Astrocyte of the spinal cord (primary cell): ENCODE measurements at places on chromosomes 5 and 9.

GRCh38 chr5:73858776-73859175, 232.8 kb downstream of the ARHGEF28 start:
- no peak for DNase-seq

GRCh38 chr5:16574789-16575721, 41.7 kb downstream of the RETREG1 start:
- peak; percentile 92 for DNase-seq

- no peak for DNase-seq
Observed at GRCh38 chr9:130490981-130491380, 46.2 kb downstream of the ASS1 start.

DNA sequence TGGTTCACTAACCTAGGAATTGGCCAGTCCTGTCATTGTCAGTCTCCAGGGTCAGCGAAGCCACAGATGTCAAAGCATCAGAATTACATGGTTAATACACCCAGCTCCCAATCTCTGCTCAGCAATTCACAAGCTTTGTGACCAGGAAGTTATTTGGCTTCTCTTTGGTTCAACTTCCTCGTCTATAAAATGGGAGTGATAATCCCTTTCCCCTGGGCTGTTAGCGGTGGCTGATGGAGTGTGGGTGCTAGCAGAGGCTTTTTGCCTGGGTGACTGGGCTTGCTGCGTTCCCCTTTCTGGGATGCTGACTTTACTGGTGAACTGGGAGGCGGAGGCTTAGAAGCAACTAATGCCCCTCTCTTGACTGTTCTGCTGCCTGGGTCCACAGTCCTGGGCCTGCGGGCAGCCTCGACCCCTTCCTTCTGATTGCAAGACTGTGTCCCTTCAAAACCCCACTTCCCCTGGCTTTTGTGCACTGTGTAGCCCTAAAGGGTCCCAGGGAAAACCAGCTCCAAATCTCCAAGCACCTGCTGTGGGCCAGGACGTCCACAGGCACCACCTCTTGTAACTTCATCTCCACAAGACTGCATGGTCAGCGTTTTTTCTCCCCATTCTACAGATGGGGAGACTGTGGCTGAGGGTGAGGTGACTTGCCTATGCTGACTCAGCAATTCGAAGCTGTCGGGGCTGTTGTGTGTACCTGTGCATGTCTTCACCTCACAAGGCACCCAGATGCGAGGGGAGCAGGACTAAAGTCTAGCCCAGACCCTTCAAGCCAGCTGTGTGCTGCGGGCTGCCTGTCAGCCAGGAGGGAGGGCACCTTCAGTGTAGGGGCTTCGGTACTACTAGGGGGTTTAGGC, 45.2 kb upstream of the NEURL1B start:
- DNase-seq, result no peak

DNA sequence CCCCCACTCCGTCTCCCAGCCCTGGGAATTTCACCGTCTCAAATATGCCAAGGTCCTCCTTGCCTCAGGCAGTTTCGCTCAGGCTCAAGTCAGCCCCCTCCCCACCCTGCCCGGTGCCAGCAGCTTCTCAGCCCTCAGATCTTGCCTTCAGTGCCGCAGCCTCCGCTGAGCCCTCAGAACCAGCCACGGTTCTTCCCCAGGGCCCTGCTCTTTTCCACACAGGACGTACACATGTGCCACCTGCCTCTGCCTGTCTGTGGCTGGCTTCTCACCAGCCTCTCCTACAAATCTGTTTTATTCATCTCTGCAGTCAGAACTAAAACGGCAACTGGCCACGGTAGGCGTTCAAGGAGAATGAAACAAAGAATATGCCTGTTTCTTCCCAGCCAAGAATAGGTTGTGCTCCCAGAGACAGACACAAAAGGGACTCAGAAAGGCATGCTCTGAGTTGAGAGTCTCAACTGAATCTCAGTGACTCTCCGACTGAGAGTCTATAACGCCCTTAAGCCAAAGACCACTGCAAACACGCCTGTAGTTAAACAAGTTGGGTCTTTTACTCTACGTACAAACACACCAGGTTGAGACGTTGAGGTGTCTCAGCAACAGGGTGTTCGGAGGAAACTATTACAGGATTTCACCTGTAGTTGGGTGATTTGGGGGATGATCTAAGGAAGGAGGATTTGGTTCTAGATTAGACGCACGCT, 10.6 kb upstream of the GRIN1 start:
- no peak for DNase-seq

DNA sequence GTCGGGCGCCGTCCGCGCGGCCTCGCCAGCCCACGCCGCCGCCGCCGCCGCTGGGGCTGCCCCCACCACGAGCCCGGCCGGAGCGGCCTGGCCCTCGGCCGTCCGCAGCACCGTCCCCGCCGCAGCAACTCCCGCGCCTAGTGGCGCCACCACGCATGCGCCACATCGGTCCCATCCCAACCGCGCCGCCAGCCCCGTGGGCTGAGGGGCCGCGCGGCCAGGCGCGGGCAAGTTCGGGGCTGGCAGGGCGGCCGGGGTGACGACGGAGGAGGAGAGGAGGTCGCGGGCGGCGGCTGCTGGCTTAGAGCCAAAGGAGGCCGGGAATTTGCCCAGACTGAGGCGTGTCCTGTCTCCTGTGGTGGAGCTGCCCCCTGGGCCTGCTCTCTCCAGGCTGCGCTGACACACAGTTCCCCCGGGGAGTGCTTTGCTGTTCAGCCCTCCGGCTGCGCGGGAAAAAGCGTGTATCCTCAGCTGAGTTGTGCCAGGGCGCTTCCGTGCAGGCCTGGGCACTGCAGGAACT, at the start of gene TUSC1:
Gene TUSC1 (minus strand): TSS at position 298 of the 520 bp plus-strand sequence. CDS start 132 bp downstream, at position 166.
- DNase-seq, result peak; percentile 85

DNA sequence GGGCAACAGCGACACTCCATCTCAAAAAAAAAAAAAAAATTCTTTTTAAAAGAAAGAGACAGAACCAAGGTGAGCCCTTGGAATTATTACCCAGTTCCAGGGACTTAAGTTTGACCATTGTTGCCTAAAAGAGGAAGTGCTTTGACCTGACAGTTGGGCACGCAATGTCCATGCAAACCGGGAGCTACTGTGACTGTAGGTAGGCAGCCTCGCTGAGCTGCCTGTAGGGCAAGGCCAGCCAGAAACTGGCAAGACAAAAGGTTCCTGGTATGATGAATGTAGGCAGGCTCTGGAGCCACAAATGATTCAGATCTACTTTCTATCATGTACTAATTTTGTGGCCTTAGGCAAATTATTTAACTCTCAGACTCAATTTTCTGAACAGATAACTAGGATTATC, 334.8 kb upstream of the ZNF462 start:
- no peak for DNase-seq

- DNase-seq, result peak; percentile 64
Observed at GRCh38 chr5:127995556-127995955, 88.0 kb upstream of the SLC12A2 start.

GRCh38 chr9:106911951-106912350, 49.0 kb downstream of the ZNF462 start:
- DNase-seq, result no peak

DNA sequence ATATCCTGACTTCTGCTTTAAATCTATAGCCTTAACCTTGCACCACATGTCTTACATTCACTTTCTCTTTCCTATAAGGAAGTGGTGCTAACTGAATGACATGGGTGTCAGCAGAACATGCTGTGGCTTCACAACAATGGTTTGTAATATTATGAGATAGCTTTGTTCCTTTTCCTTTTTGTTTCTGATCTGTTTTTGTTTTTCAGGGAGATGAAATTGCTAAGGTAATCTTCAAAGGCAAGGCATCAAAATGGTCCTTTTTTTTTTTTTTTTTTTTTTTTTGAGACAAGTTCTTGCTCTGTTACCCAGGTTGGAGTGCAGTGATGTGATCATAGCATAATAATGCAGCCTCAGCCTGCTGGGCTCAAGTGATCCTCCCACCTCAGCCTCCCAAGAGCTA, 53.6 kb upstream of the RANBP6 start:
- DNase-seq, result no peak

DNA sequence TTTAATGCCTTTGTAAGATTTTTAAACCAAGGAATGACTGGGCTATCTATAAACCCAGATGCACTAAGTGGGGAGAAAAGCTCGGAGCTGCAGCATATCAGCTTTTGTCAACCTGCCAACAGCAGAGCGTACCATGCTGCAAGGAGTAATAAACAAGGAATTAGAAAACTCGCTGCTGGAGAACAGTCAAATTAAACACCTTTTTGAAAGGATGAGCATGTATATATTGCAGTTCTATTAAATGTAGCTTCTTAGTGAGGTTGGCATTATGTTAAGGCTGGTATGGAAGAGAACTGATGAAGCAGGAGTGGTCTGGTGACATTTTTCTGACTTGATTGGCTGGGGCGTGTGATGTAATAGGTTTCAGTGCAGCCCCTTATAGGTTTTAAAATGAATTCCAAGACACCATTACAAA, 74.7 kb downstream of the PIK3R1 start:
- peak; percentile 46 for DNase-seq

GRCh38 chr5:169719360-169720314, 82.6 kb downstream of the DOCK2 start:
- no peak for DNase-seq

- DNase-seq, result no peak
Observed at GRCh38 chr5:124858612-124859011, 112.2 kb upstream of the ZNF608 start.

- no peak for DNase-seq
Observed at GRCh38 chr5:52523701-52524100, 264.0 kb upstream of the ITGA1 start.

GRCh38 chr5:112119969-112120368, 299.1 kb downstream of the EPB41L4A start:
- no peak for DNase-seq

DNA sequence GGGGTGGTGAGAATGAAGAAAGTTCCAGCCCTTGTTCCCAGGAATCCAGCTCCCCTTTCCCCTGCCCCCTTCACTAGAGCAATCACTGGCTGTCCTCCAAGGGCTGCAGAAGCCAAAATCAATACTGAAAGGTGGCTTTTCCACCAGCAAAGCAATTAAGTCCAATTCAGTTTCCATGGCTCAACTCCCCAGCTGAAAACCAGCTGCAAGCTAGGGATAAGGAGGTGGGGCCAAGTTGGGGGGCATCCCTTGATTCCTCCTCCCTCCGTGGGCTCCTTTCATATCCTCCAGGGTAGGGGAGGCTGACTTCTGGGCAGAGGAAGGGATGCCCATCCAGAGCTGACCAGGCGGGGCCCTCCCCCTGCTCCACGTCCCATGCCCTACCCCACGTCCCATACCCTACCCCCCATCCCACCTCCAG, 22.7 kb downstream of the CAMK2A start:
- DNase-seq, result no peak

DNA sequence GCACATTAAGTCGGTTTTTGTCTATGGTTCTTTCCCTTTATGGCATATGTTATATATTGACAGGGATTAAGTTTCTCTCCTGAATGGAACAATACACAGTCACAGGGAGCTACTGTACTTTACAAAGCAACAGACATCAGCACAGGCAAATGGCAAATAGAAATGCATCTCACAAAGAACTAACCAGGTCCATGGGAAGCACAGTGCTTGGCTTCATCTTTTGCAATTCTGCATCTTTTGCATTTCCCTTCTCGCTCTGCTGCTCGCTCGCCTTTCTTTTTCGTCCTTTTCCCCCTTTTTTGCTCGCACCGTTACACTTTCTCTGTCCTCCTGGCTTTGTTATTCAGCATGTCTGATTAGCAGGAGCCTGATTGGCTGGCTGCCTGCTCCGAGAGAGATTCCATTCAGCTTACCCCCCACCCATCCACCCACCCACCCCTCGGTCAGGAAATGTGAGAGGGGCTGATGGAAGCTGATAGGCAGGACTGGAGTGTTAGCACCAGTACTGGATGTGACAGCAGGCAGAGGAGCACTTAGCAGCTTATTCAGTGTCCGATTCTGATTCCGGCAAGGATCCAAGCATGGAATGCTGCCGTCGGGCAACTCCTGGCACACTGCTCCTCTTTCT, at the start of gene ADAMTSL1:
Gene ADAMTSL1 (plus strand): TSS at position 502 of the 628 bp plus-strand sequence. CDS start 80 bp downstream, at position 582.
- DNase-seq, result peak; percentile 90

- DNase-seq, result no peak
Observed at GRCh38 chr5:172668594-172669071, 27.6 kb downstream of the NEURL1B start.

DNA sequence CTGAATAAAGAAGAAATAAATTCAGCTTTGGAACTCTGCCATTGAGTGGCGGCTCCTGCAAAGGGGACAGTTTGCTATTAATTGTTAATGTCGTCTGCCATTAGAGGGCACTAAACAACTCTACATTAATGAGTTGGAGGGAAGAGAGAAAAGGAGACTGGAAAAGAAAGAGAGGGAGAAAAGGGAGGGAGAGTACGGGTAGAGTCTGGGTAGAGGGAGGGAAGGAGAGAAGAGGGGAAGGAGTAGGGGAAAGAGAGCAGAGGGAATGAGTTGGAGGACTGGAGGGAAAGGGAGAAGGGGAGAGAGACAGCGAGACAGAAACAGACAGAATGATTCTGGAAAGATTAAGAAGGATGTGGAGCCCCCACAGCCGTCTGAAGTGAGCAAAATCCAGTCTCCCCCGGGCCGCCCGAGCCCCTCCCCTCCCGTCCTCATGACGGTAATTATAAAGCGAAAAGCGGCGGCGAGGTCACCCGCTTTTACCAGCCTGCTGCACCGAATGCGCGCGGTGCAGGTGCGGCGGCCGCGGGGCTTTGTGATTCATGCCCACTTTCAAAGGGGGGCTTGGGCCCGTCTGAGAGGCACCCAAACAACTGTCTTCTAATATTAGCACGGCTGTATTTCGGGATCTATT, 1.9 kb upstream of the FST start:
- DNase-seq, result peak; percentile 64

DNA sequence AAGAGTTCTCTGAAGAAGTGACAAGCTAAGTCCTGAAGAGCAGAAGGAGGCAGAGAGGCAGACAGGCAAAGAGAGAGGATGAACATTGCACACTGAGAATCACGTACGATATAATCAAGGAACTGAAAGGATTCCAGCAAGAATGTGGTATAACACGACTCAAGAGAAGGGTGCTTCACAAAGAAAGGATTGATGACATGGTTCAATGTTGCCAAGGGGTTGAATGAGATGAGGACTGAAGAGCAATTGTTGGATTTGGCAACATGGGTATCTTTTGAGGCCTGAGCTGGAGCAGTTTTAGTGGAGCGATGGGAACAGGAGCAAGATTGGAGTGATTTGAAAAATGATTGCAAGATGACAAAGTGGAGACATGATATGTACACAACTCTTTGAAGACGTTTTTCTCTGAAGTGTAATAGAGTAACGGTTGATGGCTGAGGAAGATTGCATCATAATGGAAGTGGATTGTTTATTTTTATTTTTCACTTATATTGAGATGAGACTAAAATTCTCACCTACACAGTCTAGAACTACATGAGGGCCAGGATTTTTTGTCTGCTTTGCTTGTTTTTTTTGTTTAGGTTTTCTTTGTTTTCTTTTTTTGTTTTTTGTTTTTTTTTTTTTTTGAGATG, 1049.9 kb upstream of the WWC1 start:
- DNase-seq, result no peak

GRCh38 chr5:17426104-17426749, 71.8 kb upstream of the TAF11L2 start:
- DNase-seq, result no peak

GRCh38 chr5:55903121-55903701, 52.1 kb downstream of the IL31RA start:
- DNase-seq, result peak; percentile 68

DNA sequence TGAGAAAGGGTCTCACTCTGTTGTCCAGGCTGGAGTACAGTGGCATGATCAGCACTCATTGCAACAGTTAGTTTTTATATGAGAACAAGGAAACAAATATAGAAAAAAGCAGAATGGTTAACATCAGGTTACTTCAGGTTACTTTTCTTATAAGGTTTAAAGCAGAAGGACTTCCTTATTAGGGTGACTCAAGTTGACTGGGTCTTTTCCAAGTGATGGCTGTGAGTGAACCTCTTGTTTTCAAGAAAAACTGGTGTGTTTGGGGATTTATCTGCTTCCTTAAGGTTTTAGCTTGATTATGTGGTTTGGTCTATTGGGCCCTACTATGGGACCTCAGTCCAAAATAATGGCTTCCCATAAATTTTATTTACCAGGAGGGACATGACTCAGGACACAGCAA, 99.2 kb downstream of the ARRDC3 start:
- peak; percentile 93 for DNase-seq

- DNase-seq, result peak; percentile 10
Observed at GRCh38 chr9:75941066-75941465, 50.6 kb downstream of the PCSK5 start.
